Cardiac fibroblast (primary cell): ENCODE measurements at places on chromosomes 11 and 22.

GRCh38 chr11:79077702-79078330 lies 363.0 kb downstream of the TENM4 start:
- no peak for DNase-seq

- no peak for DNase-seq
These were observed 52.5 kb upstream of the SLC36A4 start for GRCh38 chr11:93250326-93250725.

DNA sequence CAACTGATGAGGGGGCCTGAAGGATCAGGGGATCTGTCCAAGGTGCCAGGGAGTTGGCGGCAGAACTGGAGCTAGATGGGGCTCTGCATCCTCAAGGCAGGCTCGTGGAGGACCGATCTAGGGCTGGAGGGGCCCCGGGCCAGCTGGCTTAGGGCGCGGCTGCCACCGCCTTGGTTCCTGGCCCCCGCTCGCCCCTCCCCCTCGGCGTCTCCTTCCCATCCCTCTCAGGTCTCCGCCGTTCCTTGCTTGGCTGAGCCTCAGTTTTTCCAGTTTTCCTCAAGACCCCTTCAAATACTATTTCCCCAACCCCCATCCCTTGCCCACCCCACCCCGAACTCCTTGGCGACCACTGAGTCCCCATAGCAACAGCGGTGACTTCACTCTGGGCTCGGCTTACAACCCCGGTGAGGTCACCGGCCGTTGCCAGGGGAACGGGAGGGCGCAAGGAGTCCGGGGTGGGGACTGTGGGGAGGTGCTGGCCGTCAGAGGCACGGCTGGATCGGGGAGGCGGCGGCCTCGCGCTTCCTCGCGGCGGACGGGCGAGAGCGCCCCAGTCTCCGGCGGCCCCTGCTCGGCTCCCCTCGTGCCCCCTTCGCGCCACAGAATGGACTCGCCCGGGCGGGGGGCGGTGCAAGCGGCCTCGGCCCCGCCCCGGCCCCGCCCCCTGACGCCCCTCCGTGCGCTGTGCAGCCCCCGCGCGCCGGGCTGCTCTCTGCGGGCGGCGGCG lies 7.5 kb downstream of the FREY1 start:
- DNase-seq: peak; percentile 83

DNA sequence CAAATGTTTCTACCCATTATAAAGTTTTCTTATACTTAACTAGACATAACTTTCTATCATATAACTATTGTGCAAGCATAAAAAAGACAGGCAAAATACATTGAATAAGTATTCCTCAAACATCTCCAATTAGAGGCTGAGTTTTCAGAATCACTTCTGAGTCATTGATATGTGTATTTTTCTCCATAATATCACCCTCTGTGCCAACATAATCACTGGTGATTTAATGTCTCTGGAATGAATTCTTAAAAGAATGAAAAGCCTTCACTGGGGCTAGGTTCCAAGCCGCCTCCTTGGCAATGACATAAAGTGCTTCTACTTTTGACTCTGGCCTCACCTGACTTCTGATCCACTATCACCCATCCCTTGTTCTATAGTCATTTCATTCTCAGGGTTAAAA lies 197.0 kb upstream of the E2F8 start:
- peak; percentile 74 for DNase-seq
